ENCODE measurements at places on chromosomes 3 and 15. TPM values are rescaled to one million over a fixed set of nuclear protein-coding genes. Genes with fewer than 3 reads are reported as not detected.

Gene GOLGA8G
- not detected for polyA plus RNA-seq

Gene MUSTN1
- not detected for polyA plus RNA-seq

Gene SLC33A1
- polyA plus RNA-seq = 23.7 TPM

Gene TNFSF10
- 107 TPM for polyA plus RNA-seq

DNA sequence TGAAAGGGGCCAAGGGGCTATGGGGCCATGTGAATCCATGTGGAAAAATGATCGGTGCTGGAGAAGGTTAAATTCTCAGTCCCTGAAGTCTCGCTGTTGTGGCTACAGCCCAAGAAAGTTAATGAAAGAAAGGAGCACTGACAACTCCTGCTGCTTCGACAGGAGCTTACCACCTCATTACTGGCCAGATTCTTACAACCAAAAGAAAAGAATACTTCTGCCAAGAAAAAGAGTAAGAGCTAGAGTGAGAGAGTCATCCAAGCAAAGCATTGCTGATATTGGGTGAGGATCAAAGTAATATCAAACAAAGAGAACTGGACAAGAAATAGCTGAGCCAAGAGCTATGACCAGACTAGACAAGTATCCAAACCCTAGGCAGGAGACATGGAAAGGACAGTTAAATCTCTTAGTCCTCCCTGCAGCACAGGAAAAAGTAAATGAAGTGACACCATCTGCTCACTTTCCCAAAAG is 348.4 kb upstream of the PLSCR5 start:
- DNase-seq = no peak

DNA sequence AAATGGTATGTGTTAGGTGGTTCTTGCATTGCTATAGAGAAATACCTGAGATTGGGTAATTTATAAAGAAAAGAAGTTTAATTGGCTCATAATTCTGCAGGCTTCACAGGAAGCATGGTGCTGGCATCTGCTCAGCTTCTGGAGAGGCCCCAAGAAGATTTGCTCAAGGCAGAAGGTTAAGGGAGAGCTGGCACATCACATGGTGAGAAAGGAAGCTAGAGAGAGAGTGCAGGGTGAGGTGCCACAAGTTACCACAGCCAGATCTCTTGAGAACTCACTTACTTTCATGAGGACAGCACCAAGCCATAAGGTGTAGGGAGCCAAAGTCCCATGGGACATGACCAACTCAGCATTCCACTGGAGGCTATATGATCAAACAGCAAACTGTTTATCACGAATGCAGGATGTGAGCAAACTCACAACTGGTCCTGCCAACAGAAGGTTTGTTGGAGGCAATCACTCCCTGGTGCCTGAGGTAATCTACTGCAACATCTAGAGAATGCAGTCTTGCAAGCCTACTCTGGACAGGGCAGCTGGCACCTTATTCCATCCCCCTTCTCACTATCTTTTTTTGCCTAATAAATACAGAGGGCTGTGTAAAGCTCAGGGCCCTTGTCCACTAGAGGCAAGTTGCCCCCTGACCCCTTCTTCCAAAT is 28.1 kb upstream of the CCR2 start:
- DNase-seq = no peak

Gene KNL1
- 0.10 TPM for polyA plus RNA-seq

Gene SLC28A1
- not detected for polyA plus RNA-seq

DNA sequence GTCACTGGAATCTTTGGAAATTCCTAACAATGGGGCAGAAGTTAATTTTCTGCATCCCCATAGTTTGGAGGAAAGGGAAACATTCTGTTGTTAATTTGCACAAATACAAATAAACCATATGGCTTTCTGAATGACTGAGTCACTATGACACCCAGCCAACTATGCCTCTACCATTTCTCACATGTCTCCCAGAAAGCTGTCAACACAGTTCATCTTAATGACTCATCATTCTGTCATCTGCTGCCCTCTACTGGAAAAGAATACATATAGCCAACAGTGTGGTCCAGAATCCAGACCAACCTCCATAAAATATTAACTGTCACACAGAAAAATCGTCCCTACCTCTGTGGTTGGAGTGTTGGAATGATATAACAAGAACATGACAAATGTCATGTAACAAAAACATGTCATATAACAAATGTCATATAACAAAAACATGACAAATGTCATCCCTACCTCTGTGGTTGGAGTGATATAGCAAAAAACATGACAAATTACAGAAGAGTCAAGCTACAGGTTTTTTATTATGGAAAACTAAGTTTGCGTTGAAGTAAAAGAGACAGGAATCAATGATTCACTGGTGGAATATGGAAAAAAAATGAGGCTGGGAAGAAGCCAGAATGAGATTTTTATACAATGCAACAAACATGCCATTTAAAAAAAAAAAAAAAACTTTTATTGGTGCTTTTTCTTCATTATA is 47.7 kb upstream of the GYG1 start:
- peak; percentile 47 for DNase-seq

DNA sequence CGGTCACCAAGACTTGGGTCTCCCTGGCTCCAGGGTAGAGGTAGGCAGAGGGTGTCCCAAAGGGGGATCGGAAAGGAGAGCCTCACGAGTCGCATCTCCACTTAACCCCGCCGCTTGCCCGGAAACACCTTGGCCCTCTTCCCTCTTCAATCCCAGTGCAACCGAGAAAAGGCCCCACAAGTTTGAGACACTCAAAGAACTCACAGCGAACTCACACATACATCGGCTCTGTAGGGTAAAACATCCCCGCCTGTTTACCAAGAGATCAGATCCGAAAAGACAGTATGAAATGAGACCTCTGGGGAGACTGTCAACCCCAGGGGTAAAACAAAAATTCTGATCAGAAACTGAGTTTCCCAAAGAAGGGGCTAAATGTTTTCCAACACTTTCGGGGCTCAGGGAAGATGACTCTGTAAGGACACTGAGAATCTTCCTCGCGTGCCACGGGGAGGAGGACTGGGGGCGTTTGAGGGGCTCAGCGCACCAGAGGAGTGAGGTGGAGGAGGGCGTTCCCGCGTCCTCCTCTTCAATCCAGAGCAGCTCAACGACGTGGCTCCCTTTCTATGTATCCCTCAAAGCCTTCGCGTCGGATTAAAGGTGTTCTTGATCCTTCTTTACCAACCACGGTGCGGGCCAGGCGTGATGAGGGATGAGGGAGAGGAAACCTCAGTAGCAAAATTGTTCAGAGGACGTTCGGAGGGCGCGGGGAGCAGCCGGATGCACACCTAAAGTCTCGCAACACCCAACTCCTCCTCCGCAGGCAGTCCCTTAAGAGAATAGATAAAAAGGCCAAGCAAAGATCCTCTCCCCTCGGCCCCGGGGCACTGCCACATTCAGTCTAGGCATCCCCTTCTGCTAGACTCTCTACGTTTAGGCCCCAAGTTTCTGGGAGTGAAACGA is 3.7 kb downstream of the WNT5A start:
- no peak for DNase-seq

Gene SCN11A
- polyA plus RNA-seq = not detected

DNA sequence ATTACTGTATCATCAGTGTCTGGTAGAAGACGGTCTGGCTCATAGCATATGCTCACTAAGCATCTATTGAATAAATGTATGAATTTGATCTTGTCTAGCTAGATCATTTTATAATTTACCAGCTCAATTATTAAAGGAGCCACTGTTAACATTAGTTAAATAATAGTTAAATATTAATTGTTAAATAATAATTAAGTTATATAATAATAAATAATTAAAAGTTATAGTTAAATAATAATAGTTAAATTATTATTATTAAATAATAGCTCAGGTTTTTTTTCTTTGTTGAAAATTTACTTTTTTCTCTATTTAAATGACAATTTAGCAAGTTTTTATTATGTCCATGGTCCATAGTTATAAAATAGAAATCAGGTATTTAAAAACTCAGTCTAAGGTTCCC is 274.4 kb downstream of the OXSM start:
- DNase-seq = no peak

Gene LSAMP
- polyA plus RNA-seq = not detected

GRCh38 chr15:79373113-79373512 is 59.0 kb upstream of the MINAR1 start:
- DNase-seq = no peak

GRCh38 chr15:22895465-22896190 is 57.2 kb downstream of the NIPA2 start:
- DNase-seq = no peak

DNA sequence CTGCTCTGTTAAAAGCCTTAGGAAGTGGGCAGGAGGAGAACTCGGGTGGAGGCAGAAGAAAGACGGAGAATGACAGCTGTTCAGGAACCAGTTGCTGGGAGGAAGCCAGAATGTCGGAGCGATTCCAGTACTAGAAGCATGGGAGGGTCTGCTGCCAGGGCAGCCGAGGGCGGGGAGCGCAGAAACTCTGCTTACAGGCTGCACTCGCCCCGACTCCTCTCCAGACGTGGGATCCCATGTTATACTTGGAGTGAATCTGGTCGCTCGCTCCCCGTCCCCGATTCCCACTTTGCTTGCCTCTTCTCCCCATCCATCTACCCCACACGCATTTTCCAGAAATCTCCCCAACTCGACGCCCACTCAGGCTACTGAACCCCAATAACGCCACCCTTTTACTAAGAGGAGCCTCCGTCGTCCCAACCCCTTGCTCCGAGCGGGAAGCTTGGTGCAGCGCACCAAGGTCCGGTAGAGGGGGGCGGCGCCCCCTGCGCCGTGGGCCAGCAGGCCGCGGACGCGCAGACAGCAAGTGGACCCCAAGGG is 665 bp downstream of the GATM start:
- DNase-seq = no peak

GRCh38 chr3:40464339-40465110 is 7.4 kb downstream of the RPL14 start:
- peak; percentile 71 for DNase-seq

Gene LRRC3B
- not detected for polyA plus RNA-seq

Gene IL16
- polyA plus RNA-seq = 332 TPM

Gene LTK
- polyA plus RNA-seq = 5.1 TPM

Gene PRSS50
- not detected for polyA plus RNA-seq

DNA sequence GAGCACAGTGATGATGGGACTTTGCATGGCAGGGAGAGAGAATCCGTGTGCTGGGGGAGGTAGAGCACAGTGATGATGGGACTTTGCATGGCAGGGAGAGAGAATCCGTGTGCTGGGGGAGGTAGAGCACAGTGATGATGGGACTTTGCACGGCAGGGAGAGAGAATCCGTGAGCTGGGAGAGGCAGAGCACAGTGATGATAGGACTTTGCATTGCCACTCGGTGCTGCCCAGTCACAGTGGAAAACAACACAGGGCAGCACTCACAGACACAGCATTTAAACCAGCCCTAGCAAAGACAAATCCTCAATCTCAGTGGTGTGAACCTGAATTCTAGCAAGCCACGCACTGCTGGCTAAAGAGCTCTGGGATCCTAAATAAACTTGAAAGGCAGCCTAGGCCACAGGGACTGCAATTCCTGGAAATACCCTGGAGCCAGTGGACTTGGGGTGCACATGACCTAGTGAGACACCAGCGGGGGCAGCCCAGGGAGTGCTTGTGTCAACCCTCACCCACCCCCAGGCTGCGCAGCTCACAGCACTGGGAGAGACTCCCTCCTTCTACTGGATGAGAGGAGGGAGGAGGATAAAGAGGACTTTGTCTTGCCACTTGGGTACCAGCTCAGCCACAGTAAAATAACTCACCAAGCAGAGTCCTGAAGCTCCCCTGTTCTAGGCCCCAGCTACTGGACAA is 23.4 kb upstream of the TNK2 start:
- DNase-seq = no peak

Measured in CD4-positive, alpha-beta memory T cell (primary cell).